Endothelial cell of umbilical vein (primary cell): ENCODE measurements at places on chromosomes 7 and 10. TPM values are rescaled to one million over a fixed set of nuclear protein-coding genes. Genes with fewer than 3 reads are reported as not detected.

KIN gene
- 13.6 and 14.4 TPM in 2 replicates for total RNA-seq

CUEDC2 gene
- 61.5 and 62.6 TPM in 2 replicates for total RNA-seq

PAPSS2 gene
- 82.6 and 93.2 TPM in 2 replicates for total RNA-seq

ZNF727 gene
- not detected in 2 replicates for total RNA-seq

NUTM2B gene
- 0.14 and 0.86 TPM in 2 replicates for total RNA-seq

PNLIPRP2 gene
- not detected in 2 replicates for total RNA-seq

STX1A gene
- 16.8 and 20.8 TPM in 2 replicates for total RNA-seq

ERVW-1 gene
- not detected in 2 replicates for total RNA-seq

DPYSL4 gene
- total RNA-seq: 32.9 and 60.0 TPM in 2 replicates

LLCFC1 gene
- total RNA-seq: not detected in 2 replicates

CALY gene
- total RNA-seq: not detected in 2 replicates

MYL10 gene
- total RNA-seq: not detected in 2 replicates

CHST15 gene
- 23.1 and 29.2 TPM in 2 replicates for total RNA-seq

GIMAP4 gene
- 168 and 174 TPM in 2 replicates for total RNA-seq

NFKB2 gene
- 21.9 and 25.6 TPM in 2 replicates for total RNA-seq

GPR85 gene
- 0.48 and 0.64 TPM in 2 replicates for total RNA-seq

BTBD16 gene
- total RNA-seq: 0.78 TPM in 1 of 2 replicates, not detected in the other

KLF14 gene
- total RNA-seq: not detected in 2 replicates

C10orf53 gene
- total RNA-seq: not detected in 2 replicates

ACTR3C gene
- total RNA-seq: 0.69 TPM in 1 of 2 replicates, not detected in the other

SGPL1 gene
- total RNA-seq: 25.2 and 28.0 TPM in 2 replicates

MKX gene
- total RNA-seq: not detected in 2 replicates

SP8 gene
- total RNA-seq: 0.38 and 2.5 TPM in 2 replicates

SPACDR gene
- total RNA-seq: 1.5 and 4.1 TPM in 2 replicates

AKR1D1 gene
- total RNA-seq: not detected in 2 replicates

EXOC6 gene
- 103 and 108 TPM in 2 replicates for total RNA-seq

CAMK2B gene
- 1.4 and 1.6 TPM in 2 replicates for total RNA-seq

WASHC2A gene
- 45.1 and 50.1 TPM in 2 replicates for total RNA-seq
